Liver (tissue), 10 donors: ENCODE measurements at places on chromosomes 3 and 15. TPM values are rescaled to one million over a fixed set of nuclear protein-coding genes. Genes with fewer than 3 reads are reported as not detected.

Gene CELF6
- 0.92 TPM for total RNA-seq

Gene CELSR3
- 0.37 TPM for total RNA-seq

Gene HACL1
- total RNA-seq, result 13.4 TPM

Gene IL5RA
- total RNA-seq, result 0.56 TPM

Gene GXYLT2
- 0.98 TPM for total RNA-seq
